Activated gamma-delta T cell treated with anti-CD3 and anti-CD28 coated beads, Interleukin-2, amount 50 U/mL, for 16 hours (primary cell): ENCODE measurements at places on chromosomes 13 and 19.

- no peak for DNase-seq
Measured at GRCh38 chr19:1744133-1744665, 9.1 kb upstream of the ONECUT3 start.

DNA sequence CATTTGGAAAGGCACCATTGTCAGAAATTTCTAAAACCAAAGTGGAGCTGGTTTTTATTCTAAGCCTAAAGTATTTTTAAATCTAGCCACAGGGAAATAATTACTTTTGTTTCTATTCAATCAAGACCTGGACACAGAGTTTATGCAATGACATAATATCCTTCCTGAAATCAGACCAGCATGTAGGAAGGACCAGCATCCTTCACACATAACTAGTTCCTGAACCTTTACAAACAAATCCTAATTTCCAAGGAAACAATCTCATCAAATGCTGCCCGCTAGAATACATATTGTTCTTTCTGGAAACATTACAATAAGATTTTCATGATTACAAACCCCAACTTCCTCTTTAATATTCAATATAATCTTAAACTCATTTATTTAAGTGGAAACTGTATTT is 1.5 kb downstream of the STARD13 start:
- no peak for DNase-seq

- no peak for DNase-seq
Measured at GRCh38 chr13:110582421-110582954, 21.0 kb upstream of the RAB20 start.

- no peak for DNase-seq
Measured at GRCh38 chr19:14540741-14541525, 11.5 kb downstream of the TECR start.

GRCh38 chr13:92175330-92175729 is 776.9 kb downstream of the GPC5 start:
- DNase-seq: no peak

GRCh38 chr13:108427355-108427754 is 157.8 kb downstream of the TNFSF13B start:
- no peak for DNase-seq

DNA sequence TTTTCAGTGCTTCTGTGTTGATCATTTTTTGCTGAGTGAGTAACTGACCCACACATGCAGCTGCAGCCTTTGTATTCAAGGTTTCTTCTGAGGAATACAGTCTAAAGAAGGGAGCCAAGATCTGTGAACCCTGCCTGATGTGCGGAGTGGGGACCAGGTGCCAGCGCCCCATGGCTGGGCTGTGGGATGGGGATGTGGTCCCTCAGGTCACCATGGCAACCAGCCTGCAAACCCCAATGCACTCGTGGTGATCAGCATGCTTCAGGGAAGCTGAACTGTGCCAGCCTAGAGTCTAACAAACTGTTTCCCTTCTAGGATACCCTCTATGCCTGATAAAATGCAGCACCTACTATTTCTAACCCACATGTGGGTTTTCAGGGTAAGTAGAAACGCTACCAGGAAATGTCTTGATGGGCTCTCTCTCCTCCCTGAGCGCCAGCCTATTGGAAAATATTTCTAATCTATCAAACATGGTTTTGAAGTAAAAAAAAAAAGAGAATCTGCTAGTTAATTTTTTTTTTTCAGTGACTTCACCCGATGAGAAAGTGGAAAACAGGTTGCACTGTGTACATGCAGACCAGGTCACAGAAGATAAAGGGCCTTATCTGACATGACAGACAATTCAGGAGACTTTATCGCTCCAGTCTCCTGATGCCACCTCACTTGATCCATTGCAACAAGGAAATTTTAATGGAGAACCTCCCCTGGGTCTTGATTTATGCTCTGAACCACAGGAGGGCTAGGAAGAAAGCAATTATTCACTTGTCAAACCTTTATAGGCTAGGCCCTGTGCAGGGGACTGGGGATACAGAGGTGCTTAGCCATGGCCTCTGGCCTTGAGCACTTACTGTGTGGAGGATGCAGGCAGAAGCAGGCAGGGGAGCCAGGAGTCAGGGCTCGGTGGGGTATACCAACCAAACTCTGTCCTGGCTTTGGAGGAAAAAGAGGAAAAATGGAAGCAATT is 51.1 kb downstream of the RASL11A start:
- no peak for DNase-seq

DNA sequence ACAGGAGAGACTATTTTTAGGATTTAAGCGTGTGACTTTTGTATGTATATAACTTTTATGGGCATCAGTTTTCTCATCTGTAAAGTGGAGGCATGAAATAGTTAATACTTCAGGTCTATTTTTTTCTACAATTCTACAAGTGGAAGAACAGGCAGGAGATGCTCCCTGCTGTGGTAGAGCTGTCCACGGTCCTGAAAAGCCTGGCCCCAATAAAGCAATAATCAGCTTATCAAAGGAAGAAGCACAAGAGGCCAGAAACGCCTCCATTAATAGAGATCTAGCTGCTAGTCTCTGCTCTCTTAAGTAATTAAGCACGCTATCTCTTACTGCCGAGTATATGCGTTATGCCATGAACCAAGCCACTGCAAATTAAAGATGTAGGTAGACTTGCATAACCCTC is 28.0 kb upstream of the WASF3 start:
- no peak for DNase-seq

DNA sequence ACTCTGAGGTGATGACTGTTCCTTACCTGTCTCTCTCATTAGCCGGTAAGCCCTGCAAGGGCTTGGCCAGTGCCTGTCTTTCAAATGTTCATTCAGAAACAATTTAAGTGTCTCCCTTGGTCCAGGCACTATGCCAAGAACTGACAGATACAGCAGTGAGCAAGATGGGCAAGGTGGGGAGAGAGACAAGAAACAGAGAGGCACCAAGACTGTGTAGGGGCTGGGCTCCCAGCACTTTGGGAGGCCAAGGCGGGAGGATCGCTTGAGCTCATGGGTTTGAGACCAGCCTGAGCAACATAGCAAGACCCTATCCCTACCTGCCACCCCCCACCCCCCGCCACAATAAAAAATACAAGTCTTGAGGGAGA is 1.3 kb upstream of the CCNE1 start:
- DNase-seq: no peak

GRCh38 chr19:31328238-31328637 is 21.0 kb downstream of the TSHZ3 start:
- DNase-seq: no peak

- no peak for DNase-seq
Measured at GRCh38 chr19:6209233-6209632, 70.5 kb downstream of the MLLT1 start.
